ENCODE measurements at places on chromosomes 4 and X.

- DNase-seq: no peak
Observed at GRCh38 chrX:34716302-34716701, 59.2 kb upstream of the TMEM47 start.

DNA sequence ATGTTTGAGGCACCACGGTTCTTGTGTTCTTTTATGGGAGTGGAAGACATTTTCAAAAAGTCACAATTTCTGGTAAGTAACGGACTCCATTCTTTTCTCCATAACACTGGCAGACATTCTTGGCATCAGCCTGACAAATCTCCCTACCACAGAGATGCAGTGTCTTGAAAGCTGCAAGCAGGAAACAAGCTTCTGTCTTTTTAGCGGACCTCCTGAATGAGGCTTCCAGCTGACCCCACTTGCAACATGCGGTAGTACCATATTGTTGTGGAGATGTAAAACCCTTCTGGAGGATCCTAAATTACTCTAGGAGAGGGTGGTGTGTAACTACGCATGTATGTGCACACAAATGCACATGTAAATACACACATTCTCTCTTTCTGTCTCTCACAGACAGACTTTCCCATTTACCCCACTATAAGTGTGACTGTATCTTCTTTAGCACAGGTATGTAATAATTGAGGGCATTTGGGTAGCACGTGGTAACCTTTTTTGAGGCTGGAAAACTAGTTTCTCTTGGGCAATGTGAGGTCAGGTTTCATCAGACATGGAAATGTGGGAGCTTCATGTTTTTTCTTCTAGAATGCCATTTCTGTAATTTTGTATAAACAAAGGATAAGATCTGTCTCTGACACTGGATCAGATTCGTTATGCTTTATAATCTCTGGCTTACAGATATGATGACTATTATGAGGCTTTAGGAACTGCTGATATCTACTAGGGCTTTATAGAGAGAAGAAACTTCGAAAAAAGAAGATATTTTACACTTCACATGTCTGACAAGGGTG, 130.1 kb downstream of the MGST2 start:
- DNase-seq: peak; percentile 29

DNA sequence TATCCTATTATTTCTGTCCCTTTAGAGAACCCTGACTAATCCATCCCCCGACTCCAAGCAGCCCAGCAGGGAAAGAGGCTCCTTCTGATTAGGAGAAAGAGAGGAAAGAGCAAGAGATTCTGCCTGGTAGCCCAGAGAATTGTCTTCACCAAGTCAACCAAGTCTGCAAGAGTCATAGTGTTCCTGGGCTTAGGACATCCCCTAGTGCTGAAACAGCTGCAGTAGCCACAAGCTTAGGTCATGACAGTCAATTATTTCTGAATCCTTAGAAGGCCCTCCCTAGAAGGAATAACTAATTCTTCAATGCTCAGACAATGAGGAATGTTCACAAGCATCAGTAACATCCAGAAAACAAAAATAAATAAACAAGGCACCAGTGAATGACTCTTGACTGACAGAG, 480.3 kb upstream of the GRIA3 start:
- DNase-seq: peak; percentile 21

DNA sequence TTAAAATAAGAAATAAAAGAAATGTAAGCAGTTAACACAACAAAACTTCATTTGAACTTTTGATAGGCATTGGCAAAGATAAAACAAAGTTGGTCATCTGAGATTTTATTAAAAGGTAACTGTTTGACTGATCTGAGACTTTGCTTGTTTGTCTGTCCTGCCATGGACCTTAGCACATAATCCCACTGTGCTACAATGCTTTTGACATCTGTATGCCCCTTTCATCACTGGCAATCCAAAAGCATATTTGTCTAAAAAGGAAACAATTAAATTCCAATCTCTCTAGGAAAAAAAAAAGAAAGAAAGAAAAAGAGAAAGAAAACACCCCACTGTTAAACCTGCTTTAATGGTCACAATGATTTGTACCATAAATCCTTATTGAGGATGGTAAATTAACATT, 231.0 kb downstream of the DACH2 start:
- DNase-seq: no peak

DNA sequence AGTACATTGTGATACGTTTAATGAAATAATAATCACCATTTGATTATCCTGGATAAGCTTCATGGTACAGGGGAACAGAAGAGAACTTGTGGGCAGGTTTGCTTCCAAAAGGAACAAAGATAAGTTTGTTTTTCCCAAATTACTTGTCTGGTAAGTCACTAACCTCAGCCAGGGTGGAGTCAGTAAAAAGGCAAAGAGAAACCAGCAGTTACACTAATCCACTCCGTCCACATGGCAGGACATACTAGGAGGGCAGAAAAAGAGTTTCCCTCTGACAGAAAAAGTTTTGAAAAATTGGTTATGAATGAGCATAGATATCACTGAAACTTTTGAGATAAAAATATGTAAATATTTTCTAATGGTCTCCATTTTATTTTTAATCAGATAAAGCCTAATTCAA, 285.9 kb downstream of the IL15 start:
- DNase-seq: no peak

DNA sequence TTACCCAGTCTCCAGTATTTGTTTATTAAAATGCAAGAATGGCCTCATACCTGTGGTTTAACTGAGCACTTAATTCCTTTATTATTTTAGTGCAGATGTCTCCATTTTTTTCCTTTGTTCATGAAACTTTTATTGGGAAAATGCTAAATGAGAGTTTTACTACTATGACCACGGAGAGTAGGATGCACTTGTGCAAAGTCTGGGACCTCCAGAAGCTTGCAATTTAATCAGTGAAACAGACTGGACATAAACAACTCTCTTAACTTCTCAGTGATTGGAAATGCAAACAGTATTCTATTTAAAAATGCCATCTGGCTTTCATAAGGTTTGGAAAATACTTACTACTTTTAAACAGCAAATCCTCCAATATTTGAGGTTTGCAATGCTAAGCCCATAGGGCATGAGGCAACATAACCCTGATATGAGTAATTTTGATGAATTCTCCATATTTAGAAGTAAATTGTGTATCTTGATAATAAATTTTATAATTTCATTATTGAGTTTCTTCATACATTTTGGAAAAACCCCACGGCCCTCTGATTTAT, 718.7 kb upstream of the MAGEB2 start:
- DNase-seq: peak; percentile 45

DNA sequence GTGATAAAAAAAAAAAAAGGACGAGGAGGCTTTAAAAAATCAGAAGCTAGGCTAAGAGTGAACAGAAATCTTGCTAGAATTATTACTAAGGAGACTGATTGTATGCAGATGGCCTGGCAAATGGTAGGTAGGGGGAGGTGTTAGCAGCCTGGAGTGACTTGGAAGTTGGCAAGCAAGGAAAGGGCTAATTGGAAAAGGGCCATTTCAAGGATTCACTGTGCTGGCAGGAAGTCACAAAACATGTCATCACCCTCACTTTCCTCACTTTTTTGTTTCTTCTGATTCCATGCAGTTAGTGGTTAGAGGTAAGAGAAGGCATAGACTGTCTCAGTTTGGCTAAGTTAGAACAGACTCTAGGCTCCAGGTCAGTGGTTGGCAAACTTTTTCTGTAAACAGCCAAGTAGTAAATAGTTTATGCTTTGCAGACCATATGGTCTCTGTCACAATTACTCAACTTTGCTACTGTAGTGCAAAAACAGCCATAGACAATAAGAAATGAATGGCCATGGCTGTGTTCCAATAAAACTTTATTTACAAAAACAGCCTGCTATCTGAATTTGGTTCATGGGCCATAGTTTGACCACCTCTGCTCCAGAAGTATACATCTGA, 646.5 kb upstream of the ACTRT1 start:
- DNase-seq: peak; percentile 85

DNA sequence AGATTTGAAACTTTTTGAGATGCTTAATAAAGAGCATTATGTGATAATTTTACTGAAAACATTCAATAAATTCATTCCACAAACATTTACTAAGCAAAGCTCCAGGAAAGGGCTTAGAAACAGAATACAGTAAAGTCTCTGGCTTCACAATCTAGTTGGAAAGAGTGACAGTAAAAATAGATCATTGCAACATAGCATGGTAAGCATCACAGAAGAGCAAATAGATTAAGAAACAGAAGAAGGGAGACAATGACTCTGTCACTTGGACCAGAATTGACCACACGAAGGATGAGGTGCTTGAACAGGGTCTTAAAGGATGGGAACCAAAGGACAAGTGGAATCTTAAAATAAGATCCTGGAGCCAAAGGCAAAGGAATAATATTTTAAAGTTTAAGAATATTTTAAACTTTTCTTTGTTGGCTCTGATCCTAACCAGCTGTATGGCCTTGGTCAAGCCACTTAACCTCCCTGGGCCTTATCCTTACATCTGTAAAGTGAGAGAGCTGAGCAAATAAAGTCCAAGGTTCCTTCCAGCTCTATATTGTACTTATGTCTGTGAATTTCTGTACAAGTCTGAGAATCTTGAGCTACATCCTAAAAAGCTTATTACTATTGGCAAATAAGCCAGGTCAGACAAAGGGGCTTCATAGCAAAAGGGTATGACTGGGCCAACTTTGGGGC, 33.9 kb downstream of the SEC24D start:
- no peak for DNase-seq

GRCh38 chr4:8384397-8385060, 56.0 kb downstream of the ACOX3 start:
- no peak for DNase-seq
